ENCODE measurements at places on chromosomes 1 and 21. TPM values are rescaled to one million over a fixed set of nuclear protein-coding genes. Genes with fewer than 3 reads are reported as not detected.
A peak's percentile ranks its signal among the peaks of the same experiment; 100 is the strongest.

- DNase-seq, result no peak
- no peaks in the 10 kb centered on the region for H3K4me1 ChIP-seq
- no peak overlapping the region for H3K27ac ChIP-seq
- H3K36me3 ChIP-seq, result no peaks in the 10 kb centered on the region
- H3K4me3 ChIP-seq, result no peak overlapping the region
These were observed 402.4 kb upstream of the PROX1 start for GRCh38 chr1:213585402-213585801.

DNA sequence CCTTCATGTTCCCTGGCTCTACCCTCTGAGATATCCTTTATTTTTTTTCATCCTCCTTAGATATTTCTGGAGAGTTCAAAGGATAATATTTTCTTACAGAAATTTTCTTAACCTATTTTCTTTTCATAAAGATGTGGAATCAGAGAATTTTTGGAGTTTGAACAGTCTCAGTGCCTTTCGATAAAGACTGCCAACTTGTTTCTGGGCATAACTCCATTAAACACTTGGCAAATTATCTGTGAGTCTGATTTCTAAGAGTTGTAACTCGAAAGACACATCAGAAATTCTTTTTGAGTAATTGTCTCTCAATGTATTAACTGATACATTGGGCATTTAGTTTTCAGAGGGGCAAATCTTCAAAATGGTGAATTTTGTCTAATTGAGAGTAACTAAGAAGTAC, 1255.6 kb downstream of the NCAM2 start:
- H3K27ac ChIP-seq, result no peak overlapping the region
- H3K36me3 ChIP-seq, result no peaks in the 10 kb centered on the region
- no peaks in the 10 kb centered on the region for H3K27me3 ChIP-seq

GRCh38 chr1:226644541-226645176, 94.4 kb downstream of the ITPKB start:
- DNase-seq, result peak; percentile 42
- no peak overlapping the region for H3K4me3 ChIP-seq
- no peak overlapping the region for H3K27ac ChIP-seq

- H3K27me3 ChIP-seq, result no peaks in the 10 kb centered on the region
- DNase-seq, result no peak
- no peak within 1 kb of the TSS for H3K4me3 ChIP-seq
- H3K4me1 ChIP-seq, result no peaks in the 10 kb centered on the region
- H3K27ac ChIP-seq, result no peak within 1 kb of the TSS
- no peaks in the 10 kb centered on the region for H3K36me3 ChIP-seq
These were observed at the start of gene ACTRT2 for GRCh38 chr1:3021233-3021671. ACTRT2 (plus strand) TSS chr1:3021467; CDS start chr1:3021687, 220 bp downstream.

GRCh38 chr1:150546294-150546937, 2.8 kb upstream of the ADAMTSL4 start:
- no peaks in the 10 kb centered on the region for H3K36me3 ChIP-seq
- no peak overlapping the region for H3K4me3 ChIP-seq
- DNase-seq, result no peak
- no peaks in the 10 kb centered on the region for H3K27me3 ChIP-seq
- H3K27ac ChIP-seq, result no peak overlapping the region

GRCh38 chr1:29436181-29436785, 200.0 kb downstream of the PTPRU start:
- H3K36me3 ChIP-seq, result no peaks in the 10 kb centered on the region
- no peak for DNase-seq
- H3K27me3 ChIP-seq, result no peaks in the 10 kb centered on the region
- no peak overlapping the region for H3K4me3 ChIP-seq
- H3K27ac ChIP-seq, result no peak overlapping the region

GRCh38 chr1:229167318-229167717, 103.6 kb upstream of the RAB4A start:
- H3K27ac ChIP-seq, result no peak overlapping the region
- no peak overlapping the region for H3K4me3 ChIP-seq
- H3K27me3 ChIP-seq, result peaks cover 14% of the 10 kb centered on the region
- DNase-seq, result no peak
- H3K36me3 ChIP-seq, result no peaks in the 10 kb centered on the region
- H3K4me1 ChIP-seq, result no peaks in the 10 kb centered on the region

DNA sequence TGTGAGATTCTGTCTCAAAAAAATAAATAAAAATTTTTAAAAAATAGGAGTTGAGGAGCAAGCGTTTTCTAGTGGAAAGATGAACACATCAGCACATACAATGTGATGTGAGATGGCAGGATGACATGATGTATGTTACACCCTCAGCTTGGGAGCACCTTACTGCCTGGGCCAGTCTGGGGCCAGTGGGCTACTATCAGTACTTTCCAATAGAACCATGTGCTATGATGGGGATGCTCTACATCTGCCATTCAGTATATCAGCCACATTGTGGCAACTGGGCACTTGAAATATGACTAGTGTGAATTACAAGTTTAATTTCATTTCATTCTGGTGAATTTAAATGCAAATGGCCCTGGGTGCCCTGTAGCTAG, 156.0 kb downstream of the PGBD5 start:
- H3K4me1 ChIP-seq, result peaks cover 3% of the 10 kb centered on the region
- no peak overlapping the region for H3K4me3 ChIP-seq
- no peak for DNase-seq

GRCh38 chr1:204643503-204643902, 42.0 kb downstream of the LRRN2 start:
- H3K27me3 ChIP-seq, result peaks cover 13% of the 10 kb centered on the region
- H3K4me3 ChIP-seq, result no peak overlapping the region
- DNase-seq, result no peak
- H3K4me1 ChIP-seq, result no peaks in the 10 kb centered on the region
- H3K27ac ChIP-seq, result no peak overlapping the region

DNA sequence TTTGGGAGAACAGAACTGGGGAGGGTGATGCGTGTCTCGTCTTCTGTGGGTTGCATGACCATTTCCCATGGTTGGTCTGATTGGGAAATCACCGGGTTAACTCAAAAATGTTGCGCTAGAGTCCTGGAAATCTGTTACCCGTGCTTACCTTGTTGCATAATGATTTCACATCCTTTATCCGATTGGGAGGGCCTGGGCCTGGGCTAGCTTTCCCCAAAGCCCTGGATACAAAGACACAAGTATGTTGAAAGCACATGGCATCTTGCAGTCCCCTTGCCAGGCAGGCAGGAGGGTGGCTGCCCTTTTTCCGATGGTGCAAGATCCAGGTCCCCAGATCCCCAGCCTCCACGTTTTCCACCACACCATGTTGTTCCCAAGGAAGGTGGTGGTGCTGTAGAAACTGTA, 582 bp downstream of the TRPM2 start:
- no peaks in the 10 kb centered on the region for H3K4me1 ChIP-seq
- H3K27me3 ChIP-seq, result peaks cover 43% of the 10 kb centered on the region
- no peaks in the 10 kb centered on the region for H3K36me3 ChIP-seq
- no peak for DNase-seq
- no peak overlapping the region for H3K4me3 ChIP-seq

DNA sequence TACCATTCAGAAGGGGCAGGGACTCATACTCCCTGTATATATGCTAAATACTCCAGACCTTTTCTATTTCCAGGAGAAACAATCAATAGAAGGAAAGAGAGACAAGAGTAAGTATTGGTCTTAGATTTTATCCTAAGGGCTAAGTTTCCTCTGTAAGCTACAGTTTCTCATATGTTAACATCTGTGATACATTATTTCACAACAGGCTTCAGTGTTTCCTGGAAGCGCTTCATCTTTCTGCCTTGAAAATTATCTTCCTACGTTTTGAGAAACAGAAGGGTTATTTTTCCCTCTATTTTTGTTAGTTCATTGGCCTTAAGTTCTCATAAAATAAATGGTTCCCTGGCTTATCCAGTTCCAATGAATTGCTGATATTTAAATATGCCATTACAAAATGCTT, 15.6 kb downstream of the FMO1 start:
- no peak overlapping the region for H3K4me3 ChIP-seq
- no peak overlapping the region for H3K27ac ChIP-seq
- DNase-seq, result no peak
- no peaks in the 10 kb centered on the region for H3K4me1 ChIP-seq
- H3K27me3 ChIP-seq, result no peaks in the 10 kb centered on the region

GRCh38 chr1:151790071-151790939, at the start of gene TDRKH:
TDRKH (minus strand) TSS chr1:151790500; CDS start chr1:151783022, 7,478 bp downstream.
- DNase-seq, result peak; percentile 99
- peak within 1 kb of the TSS; percentile 55 for H3K4me3 ChIP-seq
- H3K36me3 ChIP-seq, result no peaks in the 10 kb centered on the region

DNA sequence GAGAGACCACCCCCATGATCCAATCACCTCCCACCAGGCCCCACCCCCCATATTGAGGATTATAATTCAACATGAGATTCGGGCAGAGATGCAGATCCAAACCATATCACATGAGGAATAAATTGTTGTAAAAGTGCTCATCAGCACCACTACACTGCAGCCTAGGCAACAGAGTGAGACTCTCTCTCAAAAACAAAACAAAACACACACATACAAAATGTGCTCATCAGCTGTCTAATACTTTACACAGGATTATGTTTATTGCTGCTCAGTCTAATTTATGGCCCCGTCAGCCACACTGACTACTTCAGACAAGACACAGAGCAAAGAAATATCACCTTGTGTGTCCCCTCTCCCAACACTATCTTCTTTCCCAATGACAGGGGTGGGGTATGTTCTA, 72.9 kb upstream of the PPM1J start:
- no peak overlapping the region for H3K27ac ChIP-seq
- H3K4me3 ChIP-seq, result no peak overlapping the region
- peaks cover 3% of the 10 kb centered on the region for H3K27me3 ChIP-seq
- no peaks in the 10 kb centered on the region for H3K36me3 ChIP-seq

- H3K4me1 ChIP-seq, result peaks cover 18% of the 10 kb centered on the region
- peak within 1 kb of the TSS; percentile 97 for H3K27ac ChIP-seq
- peak; percentile 18 for DNase-seq
- peaks cover 24% of the 10 kb centered on the region for H3K36me3 ChIP-seq
- no peaks in the 10 kb centered on the region for H3K27me3 ChIP-seq
These were observed at the start of gene RNF187 for GRCh38 chr1:228487336-228488124. RNF187 (plus strand) TSS chr1:228487382.

DNA sequence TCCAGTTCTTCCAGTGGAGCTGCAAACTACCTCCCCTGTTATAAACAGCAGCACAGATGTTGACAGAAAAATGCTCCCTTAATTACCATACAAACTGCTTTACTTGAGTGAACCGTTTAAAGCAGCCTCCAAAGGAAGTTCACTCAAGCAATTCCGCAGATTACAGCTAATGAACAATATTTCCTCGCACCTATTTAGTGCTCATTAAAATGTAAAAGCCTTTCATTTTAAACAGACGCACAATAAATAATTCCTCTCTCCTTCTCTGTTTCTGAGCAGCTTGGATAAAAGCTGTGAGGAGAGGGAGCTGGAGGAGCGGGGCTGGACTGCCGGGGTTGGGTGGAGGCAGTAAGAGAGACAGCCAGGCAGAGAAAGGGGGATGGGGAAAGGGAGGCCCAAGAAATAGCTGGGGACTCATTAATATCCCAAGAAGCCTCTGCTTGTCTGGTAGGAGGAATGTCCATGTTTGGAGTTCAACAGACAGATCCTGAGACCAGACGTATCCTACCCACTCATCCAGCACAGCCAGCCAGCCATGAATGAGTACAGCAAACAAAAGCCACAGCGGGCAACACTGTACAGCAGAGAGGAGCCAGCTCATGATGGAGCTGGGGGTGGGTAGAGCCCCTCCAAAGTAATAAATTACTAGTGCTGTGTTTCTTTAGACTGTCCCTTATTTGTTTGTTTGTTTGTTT, 227.7 kb downstream of the GPATCH2 start:
- no peaks in the 10 kb centered on the region for H3K36me3 ChIP-seq
- H3K4me3 ChIP-seq, result no peak overlapping the region
- H3K27ac ChIP-seq, result no peak overlapping the region
- DNase-seq, result no peak
- peaks cover 2% of the 10 kb centered on the region for H3K4me1 ChIP-seq
- H3K27me3 ChIP-seq, result no peaks in the 10 kb centered on the region

GRCh38 chr1:173210716-173211231, 3.6 kb upstream of the TNFSF4 start:
- no peaks in the 10 kb centered on the region for H3K27me3 ChIP-seq
- no peaks in the 10 kb centered on the region for H3K36me3 ChIP-seq
- H3K27ac ChIP-seq, result no peak overlapping the region
- H3K4me1 ChIP-seq, result peaks cover 4% of the 10 kb centered on the region
- H3K4me3 ChIP-seq, result no peak overlapping the region
- no peak for DNase-seq

The CLCA4 gene
- not detected for total RNA-seq

The LCE1C gene
- not detected for total RNA-seq

The EFCAB7 gene
- total RNA-seq, result 6.7 TPM

The VASH2 gene
- total RNA-seq, result 0.90 TPM

The SOD1 gene
- 312 TPM for total RNA-seq

The PRRX1 gene
- 65.4 TPM for total RNA-seq

The GNG12 gene
- 132 TPM for total RNA-seq
